ENCODE measurements at places on chromosomes 16 and 17.

DNA sequence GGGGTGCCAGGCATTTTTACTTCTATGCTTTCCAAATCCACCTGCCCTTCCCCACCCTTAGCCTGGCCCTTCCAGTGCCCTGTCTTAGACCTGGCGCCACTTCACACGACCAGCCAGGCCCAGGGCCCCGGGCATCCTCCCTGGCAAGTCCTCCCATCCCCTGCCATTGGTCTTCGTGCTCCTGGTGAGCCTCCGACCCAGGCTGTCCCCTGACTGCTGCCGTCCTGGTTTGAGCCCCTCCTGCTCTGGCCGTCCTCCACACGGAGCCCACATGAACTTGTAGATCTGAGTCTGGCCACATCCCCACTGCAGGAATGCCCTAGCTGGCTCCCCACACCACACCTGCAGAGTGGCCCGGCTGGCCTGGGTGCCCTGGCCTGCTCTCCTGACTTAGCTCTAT is 44.0 kb downstream of the PRMT7 start:
- DNase-seq, result no peak

- peak; percentile 24 for DNase-seq
These were observed 4.1 kb downstream of the ZNF688 start for GRCh38 chr16:30567160-30567990.

- no peak for DNase-seq
These were observed 313.6 kb downstream of the HS3ST4 start for GRCh38 chr16:26005336-26005735.

DNA sequence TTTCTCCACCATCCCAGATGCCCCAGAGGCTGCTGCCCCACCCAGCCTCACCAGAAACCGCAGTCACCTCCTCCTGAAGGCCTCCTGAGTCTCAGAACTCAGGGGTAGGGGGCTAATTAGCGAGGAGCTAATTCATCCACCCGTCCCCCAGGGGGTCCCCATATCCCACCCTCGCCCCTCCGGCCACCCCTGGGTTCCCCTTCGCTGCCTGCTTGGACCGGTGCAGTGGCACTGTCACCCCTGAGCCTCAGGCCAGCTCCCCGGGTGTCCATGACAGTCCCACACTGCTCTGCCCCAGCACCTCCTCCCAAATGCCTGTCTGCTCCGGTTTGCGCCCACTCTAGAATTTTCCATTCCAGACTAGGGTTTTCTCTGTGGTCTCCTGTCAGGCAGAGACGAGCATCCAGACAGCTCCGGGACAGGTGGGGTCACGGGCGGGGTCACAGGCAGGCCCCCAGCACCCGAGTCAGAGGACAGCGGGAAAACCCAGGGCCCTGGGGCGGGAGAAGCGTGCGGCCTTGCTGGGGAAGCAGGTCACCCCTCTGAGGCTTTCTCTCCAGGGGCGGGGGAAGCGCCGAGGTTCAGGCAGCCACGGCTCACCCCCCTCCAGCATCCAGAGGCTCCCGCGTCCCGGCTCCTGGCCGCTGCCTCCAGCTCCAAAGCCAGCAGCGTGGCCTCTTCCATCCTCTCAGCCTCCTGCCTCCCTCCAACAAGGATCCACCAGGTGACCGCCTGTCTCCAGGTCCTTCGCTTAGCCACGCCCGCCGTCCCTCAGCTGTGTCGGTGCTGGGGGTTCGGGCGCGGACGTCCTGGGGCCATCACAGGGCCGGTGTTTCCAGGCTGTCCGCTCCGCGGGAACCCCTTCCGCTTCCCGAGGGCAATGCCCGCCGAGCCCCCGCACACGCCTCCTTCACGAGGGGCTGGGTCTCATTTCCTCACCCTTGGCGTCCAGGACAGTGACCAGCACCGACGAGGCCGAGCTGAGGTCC is 3.1 kb upstream of the PERCC1 start:
- DNase-seq, result no peak

DNA sequence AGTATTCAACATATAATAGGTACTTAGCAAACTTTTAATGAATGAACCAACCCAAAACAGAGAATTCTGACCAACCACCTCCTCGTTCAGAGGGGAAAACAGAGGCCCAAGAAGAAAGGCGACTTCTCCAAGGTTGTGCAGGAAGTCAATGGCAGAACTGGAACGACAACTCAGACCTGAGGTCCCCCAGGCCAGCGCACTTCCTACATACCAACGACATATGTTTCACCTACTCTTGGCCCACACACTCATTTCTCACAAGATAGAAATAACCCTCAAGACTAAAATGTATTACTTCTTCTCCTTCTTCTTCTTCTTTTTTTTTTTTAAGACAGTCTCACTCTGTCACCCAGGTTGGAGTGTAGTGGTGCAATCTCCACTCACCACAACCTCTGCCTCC is 14.4 kb downstream of the CHCT1 start:
- DNase-seq, result no peak
